ENCODE measurements at places on chromosomes 7 and 10.

- DNase-seq, result no peak
Observed at GRCh38 chr7:28095231-28095630, 85.4 kb downstream of the JAZF1 start.

DNA sequence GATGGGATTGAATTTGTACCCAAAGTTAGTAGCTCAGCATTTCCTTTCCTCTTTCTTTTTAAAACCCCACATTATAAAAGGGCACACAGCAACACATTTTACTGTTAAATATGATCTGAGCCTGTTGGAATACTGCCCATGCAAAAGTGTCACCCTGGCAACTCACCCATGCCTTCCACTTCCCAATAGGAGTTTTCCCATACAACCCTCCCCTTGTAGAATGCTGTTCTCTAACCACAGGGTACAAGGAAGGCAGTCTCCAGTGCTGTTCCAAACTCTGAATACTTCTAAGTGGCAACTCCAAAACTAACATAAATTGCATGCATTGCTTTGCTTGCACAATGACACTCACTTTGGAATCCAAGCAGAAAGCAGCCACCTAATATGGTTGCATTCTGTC is 60.8 kb downstream of the NRCAM start:
- no peak for DNase-seq

DNA sequence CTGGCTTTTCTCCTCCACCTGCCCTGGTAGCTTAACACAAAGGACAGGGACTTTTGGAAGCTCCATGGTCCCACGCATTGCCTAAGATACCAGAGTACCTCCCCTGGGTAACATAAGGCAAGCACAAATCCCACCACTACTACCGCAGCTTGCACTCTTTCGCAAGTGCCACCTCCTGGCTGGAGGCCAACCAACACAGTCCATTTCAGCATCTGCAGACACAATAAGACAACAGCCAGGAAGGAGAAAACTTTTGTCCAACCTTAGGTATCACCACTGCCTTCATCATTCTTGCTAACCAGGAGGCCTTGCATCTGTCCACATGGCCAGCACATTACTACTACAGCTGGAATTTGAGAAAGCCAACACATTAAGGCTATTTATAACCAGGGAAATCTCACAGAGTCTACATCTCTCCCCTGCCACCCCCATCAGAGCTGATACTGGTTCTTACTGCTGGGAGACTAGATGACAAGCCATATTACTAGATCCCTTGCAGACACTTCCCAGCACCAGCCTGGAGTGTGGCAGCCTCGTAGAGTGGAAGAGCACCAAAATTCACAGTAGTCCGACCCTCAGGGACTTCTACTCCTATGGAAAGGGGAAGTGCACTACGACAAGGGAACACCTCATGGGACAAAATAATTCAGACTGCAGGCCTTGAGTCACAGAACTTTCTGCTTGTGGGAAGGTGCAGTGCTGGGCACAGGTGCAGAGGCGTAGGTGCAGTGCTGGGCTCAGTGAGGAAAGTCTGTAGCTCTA is 39.8 kb upstream of the CDK13 start:
- no peak for DNase-seq

- DNase-seq, result no peak
Observed at GRCh38 chr7:255721-256361, 34.1 kb upstream of the FOXL3 start.

- DNase-seq, result no peak
Observed at GRCh38 chr7:73366990-73367389, 39.0 kb downstream of the FKBP6 start.

DNA sequence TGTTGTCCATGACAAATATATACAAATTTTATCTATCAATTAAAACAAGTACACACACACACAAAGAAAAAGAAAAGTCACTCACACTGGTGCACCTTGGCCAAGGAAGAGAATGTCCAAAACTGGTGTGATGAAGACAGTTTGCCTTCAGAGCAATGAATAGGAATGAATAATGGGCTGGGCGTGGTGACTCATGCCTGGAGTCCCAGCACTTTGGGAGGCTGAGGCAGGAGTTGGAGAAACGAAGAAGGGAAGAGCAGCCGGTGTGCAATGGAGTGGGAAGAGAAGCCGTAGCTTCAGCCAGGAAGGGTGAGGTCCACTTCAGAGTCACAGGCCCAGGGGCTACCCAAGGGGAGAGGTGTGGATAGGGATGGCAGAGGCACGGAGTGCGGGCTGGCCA is 253.6 kb downstream of the CCSER2 start:
- DNase-seq, result no peak

DNA sequence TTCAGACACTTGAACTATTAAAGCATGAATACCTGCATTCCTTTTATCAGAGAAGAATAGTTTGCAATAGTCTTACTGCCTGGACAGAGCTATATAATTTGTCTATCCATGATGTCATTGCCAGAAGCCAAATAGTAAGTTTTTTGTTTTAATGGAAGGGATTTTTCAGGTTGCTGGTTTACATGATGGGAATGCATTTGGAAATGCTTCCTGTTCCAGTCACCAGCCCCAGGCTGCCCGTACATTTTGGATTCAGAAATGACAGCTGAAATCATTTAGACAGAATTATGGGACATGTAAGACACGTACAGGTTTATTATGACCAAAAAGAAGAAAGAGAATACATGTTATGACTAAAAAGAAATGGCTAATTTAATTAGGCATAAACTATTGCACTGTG is 293.1 kb downstream of the CDK14 start:
- DNase-seq, result no peak

- no peak for DNase-seq
Observed at GRCh38 chr10:11578802-11579255, 32.6 kb downstream of the USP6NL start.

- peak; percentile 38 for DNase-seq
Observed at GRCh38 chr7:106793015-106793975, 71.8 kb upstream of the PIK3CG start.
